ENCODE measurements at places on chromosomes 2 and 18. TPM values are rescaled to one million over a fixed set of nuclear protein-coding genes. Genes with fewer than 3 reads are reported as not detected.

Gene G6PC2
- total RNA-seq: not detected

Gene FNDC4
- 24.5 TPM for total RNA-seq

Gene HRH4
- under 0.01 TPM for total RNA-seq

Gene LOXHD1
- not detected for total RNA-seq

Gene GPC1
- 42.9 TPM for total RNA-seq

Gene BUB1
- total RNA-seq: 49.5 TPM

Gene STPG4
- total RNA-seq: under 0.01 TPM

Gene FAM237A
- total RNA-seq: not detected

Gene SLC20A1
- 84.6 TPM for total RNA-seq

Gene LYG1
- 0.85 TPM for total RNA-seq

Gene CCDC85A
- 5.4 TPM for total RNA-seq

Gene FKBP1B
- total RNA-seq: 8.2 TPM

Gene SLC25A52
- not detected for total RNA-seq

Gene DUSP2
- 2.3 TPM for total RNA-seq

Gene SMIM21
- total RNA-seq: not detected

Gene AQP12A
- not detected for total RNA-seq

Gene MAP2
- total RNA-seq: 5.2 TPM

Gene STAT4
- 11.6 TPM for total RNA-seq

Gene INO80C
- 7.3 TPM for total RNA-seq

Gene GALR1
- not detected for total RNA-seq

Gene KCNG2
- total RNA-seq: 0.19 TPM

Gene TACR1
- 0.56 TPM for total RNA-seq

Gene IRS1
- total RNA-seq: 19.6 TPM

Gene MAP3K2
- 40.8 TPM for total RNA-seq

Gene KCNIP3
- 0.77 TPM for total RNA-seq

All from regular cardiac myocyte (primary cell).